ENCODE measurements at places on chromosomes 2 and 18. TPM values are rescaled to one million over a fixed set of nuclear protein-coding genes. Genes with fewer than 3 reads are reported as not detected.

DNA sequence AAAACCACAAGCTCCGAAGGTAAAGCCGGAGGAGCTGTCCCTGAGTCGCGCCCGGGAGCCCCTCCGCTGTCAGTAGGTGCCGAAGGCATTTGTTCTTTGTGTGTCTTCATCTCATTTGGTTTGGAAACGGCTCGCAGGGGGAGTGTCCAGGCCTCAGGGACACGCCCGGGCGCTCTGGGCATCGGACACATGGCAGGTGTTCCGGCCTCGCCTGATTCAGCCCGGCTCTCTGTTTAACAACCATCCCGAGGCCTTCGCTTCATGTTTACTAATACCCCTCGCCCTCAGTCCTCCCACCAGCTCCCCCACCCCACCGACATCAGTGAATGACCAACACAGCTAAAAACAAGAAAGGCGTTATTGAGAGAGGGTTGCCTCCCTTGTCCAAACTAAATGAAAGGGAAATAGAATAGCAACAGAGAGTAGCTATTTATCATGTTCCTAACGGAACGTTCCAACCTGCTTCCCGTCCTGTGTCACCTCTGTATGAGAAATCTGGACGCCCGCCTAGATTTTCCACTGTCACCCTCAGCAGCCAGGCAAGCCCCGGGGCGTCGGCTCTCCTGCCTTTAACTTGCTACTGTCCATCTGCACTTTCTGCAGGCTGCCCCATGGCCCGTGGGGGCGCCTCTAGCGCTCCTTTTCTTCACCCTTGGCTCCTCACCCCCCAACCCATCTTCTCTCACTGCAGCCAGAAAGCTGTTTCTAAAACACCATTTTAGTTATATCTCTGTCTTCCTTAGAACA, 73.9 kb downstream of the MYCN start:
- no peaks in the 10 kb centered on the region for H3K36me3 ChIP-seq
- H3K27ac ChIP-seq, result no peak overlapping the region
- no peak overlapping the region for H3K4me3 ChIP-seq
- no peak for DNase-seq

Gene EML6
- 1.6 TPM for total RNA-seq

- no peak for DNase-seq
- no peaks in the 10 kb centered on the region for H3K27me3 ChIP-seq
- H3K27ac ChIP-seq, result peak overlapping the region; percentile 57
- peaks cover 4% of the 10 kb centered on the region for H3K4me1 ChIP-seq
- H3K4me3 ChIP-seq, result no peak overlapping the region
Observed at GRCh38 chr2:226123300-226123699, 676.3 kb downstream of the IRS1 start.

Gene PPM1G
- 32.6 TPM for total RNA-seq
